Stimulated activated CD8-positive, alpha-beta memory T cell treated with anti-CD3 and anti-CD28 coated beads, Interleukin-7, amount 100 ng/mL, for 24 hours (primary cell): ENCODE measurements at places on chromosomes 7 and 10.

GRCh38 chr10:99450624-99451498 is 20.4 kb upstream of the GOT1 start:
- DNase-seq = no peak

- no peak for DNase-seq
Measured at GRCh38 chr7:54964136-54964535, 54.7 kb upstream of the EGFR start.

DNA sequence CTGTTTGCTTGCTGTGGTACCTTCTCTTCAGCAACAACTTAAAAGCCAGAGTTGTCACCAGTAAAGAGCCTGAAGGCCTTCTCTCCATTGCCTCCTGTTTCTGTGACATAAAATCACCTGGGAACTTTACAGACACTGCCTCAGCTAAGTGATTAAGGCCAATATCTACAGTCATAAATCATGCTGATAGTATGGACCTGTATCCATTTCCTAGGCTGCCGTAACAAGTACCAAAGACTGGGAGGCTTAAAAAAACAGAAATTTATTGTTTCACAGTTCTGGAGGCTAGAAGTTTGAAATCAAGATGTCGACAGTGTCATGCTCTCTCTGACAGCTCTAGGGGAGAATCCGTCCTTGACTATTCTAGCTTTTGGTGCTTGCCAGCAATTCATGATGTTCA is 108.4 kb upstream of the UNC5B start:
- no peak for DNase-seq

GRCh38 chr10:62492012-62492869 is 118.1 kb downstream of the ZNF365 start:
- no peak for DNase-seq

DNA sequence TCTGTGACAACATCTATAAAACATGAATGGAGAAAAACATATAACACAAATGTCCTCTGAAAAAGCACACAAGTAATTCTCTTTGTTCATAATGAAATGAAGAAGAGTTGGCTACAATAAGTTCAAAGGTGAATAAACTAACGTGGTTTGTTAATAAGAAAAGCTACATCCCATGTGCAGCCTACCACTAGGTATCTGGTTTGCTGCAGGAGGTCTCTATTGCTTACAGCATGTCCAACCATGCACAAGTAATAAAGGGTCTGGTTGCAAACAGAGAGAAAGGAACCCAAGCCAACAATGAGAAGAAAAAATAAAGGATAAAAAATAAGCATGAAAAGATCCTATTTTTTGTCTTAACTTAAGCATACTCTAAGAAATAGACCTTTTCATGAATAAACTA is 139.2 kb downstream of the CHCHD3 start:
- no peak for DNase-seq

- DNase-seq = no peak
Measured at GRCh38 chr10:3811291-3811870, 26.4 kb upstream of the KLF6 start.

- no peak for DNase-seq
Measured at GRCh38 chr7:30172451-30172850, 37.7 kb downstream of the MTURN start.

GRCh38 chr7:40498924-40499510 is 364.2 kb downstream of the SUGCT start:
- DNase-seq = no peak
